ENCODE measurements at places on chromosomes 11 and 22.
A peak's percentile ranks its signal among the peaks of the same experiment; 100 is the strongest.

DNA sequence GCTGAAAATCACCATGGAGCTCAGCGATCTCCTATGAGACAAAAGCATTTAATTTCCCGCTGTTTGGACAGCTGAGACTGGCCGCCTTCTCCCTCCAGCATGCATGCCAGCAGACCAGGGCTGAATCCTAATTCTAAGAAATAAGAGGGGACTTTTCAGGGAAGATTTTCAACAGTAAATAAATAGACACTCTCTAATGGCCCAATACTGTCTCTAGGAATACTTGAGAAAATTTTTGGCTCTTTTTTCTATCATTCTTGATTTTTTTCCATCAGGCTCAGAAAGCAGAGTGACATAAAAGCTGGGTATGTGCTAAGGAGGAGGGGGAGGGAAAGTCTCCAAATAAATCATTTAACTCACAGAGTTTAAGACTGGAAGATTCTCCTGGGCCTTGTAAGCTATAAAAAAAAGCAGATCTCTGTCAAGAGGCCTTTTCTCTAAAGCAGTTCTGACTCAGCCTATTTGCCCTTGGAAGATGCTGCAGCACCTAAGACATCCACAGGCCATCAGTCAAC is 17.6 kb upstream of the SPON1 start:
- DNase-seq = no peak

DNA sequence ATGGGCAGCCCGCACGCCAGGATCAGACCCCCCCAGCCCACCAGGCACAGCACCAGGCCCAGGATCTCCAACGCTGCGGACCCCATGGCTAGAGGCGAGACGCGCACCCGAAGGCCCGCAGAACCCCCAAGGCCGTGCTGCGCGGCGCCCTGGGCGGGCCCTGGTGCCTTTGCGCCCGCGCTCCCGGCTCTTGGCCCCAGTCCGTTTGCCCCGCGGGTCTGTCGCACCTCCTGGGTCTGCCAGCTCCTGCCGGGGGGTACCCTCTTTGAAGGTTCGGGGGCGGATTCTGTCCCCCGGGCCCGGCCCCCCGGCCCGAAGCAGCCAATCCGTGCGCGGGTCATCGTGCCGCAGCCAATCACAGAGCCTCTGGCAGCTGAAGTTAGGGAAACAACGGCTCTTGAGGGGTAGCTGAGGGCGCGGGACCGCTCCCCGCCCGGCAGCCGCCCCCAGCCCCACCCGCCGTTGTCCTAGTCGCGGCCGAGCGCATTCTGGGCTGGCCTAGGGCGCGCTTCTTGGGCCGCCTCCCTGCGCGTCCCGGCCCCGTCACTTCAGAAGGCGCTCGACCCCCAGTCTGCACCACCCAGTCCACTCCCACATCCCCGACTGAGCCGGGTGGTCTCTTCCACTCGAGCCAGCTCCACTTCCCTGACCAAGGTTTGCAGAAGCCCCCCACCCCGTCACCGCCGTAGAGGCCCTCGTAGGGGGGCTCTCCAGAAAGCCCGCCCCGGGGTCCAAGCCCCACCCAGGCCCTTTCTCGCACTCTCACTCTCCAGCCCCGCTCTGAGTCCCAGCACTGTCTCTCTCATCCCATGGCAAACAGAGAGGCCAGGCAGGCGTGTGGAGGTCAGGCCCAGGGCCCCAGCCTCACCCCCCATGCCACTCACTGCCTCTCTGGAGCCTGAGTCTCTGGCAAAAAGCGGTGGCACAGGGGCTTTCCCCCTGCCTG is at the start of gene CLDN5:
Gene CLDN5 (minus strand): TSS at position 241 of the 946 bp plus-strand sequence. CDS start 155 bp downstream, at position 86.
- DNase-seq = no peak

DNA sequence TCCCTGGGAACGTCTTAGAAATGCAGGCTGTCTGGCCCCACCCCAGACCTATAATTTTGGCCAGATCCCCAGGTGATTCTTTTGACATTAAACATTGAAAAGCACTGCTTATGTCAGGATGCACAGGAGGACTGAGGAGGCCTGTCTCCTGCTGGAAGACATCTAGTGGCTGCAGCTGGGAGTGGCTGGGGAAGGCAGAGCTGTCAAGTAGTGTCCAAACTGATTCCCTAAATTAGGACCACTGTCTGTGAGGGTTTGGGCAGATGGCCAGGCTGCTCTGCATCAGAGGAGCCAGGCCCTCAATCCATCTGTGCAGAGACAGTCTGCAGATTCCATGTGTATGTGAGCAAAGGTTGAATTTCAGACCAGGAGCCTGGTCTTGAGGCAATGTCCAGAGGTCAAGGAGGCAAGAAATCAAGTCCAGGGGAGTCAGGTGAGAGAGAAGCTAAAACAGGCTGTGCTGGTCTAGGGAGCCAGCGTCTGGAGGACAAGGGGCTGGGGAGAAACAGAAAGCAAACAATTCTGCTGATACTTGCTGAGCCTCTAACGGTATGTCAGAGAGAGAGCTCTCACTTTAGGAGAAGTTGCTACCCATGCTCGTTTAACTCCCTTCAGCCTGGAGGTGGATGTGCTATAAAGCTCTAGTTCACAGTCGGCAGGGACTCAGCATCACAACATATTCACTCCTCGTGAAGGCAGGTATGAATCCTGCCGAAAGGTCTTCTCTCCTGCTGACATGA is 15.3 kb upstream of the SYTL2 start:
- peak; percentile 25 for DNase-seq

DNA sequence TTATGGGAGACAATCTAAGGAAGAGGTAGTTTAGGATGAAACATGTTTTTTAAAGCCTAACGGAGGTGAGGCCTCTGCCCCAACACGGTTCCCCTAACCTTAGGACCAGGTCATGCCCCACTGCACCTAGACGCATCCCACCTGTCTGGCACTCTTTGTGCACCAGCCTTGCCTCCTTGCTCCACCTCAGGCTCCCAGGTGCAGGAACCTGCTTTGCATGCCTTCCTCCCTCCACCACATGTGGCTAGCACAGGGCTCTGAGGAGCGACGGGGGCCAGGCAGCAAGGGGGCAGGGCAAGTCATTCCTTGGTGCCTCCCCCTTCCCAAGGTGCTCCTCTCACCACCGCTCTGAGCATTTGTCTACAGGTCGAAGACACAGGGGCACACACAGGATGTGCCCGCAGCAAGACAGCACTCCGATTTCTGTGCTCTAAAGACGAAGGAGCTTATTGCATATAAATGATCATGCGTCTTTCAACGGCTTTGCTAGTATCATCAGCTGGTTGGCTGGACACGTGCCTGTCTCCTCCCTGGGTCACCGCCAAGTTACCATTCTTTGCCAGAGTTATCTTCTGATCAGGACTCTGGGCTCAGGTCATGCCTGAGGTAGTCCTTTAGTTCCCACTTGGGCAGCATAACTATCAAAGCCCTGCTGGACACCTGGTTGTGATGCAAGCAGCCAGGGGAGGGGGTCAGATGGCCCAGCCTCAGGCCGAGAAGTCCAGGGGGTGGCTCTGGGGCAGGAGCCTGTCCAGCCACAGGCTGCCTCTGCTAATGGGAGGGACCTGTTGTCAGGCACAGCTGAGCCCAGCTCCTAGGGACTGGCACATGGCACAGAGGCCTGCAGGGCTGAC is 172.0 kb upstream of the NTM start:
- no peak for DNase-seq

GRCh38 chr11:3165152-3165705 is at the start of gene OSBPL5:
OSBPL5 (minus strand) TSS chr11:3165310; CDS start chr11:3129148, 36,162 bp downstream.
- no peak for DNase-seq

DNA sequence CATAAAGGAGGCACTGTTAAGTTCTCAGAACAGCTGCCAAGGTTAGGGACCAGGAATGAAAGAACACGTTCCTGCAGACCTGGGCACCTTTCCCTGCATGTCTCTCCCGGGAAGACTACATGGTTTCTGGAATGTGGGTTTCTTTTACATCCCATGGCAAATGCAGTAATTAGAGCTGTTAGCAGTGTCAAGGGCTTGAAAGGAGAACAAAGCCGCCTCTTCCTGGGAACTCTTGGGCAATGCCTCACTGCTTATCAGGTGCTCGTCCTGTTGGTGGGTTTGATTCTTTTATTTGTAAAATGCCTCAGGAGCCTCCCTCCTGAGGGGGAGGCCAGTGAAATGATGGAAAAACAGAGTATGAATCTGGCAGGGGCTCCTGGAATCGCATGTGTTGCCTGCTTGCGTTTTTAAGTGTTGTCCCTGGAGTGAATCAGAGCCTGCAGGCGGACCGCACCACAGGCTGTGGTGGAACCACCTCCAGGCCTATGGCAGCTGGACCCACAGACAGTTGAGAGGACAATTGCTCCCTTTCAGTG is 723 bp upstream of the C22orf31 start:
- no peak for DNase-seq

DNA sequence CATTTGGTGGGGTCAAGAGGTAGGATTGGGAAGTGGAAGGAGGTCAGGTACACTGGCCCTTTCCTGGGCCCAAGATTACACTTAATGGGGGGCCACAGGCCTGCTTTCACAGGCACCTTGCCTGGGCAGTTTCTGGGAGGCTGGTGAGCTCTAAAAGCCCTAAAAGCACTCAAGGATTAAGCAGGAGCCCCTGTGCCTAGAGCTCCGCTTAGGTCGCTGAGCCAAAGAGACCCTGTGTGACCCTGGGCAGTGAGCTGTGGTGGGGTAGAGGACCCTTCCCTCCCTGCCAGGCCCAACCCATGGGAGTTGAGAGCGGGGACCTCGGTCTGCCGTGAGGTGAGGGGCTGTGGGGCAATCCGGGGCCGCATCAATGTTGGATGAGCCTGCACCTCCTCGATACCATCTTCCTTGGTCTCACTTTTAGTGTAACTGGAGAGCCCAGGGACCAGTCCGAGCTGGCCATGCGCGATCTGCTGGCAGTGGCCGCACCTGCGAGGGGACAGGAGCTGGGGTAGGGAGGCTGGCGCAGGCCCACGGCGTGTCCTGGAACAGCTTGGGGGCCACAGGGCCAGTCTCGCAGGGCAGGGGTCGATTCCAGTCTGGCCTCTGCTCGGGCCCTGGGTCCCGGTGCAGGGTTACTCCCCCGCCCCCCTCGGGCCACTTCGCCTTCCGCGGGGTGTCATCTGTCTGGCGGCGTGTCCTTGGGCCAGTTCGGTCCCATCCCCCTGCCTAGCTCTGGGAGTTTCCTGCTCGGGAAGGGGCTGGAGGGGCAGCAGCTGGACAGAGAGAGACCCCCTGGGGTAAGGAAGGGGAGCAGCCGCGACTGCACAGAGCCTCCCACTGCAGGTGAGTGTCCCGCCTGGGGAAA is 44.3 kb downstream of the EIF3F start:
- no peak for DNase-seq

- DNase-seq = no peak
Observed at GRCh38 chr11:30876663-30877396, 290.7 kb upstream of the MPPED2 start.

- DNase-seq = no peak
Observed at GRCh38 chr22:40908895-40909294, 42.3 kb upstream of the RBX1 start.

GRCh38 chr11:93727985-93728791 is 13.1 kb downstream of the TAF1D start:
- DNase-seq = no peak

DNA sequence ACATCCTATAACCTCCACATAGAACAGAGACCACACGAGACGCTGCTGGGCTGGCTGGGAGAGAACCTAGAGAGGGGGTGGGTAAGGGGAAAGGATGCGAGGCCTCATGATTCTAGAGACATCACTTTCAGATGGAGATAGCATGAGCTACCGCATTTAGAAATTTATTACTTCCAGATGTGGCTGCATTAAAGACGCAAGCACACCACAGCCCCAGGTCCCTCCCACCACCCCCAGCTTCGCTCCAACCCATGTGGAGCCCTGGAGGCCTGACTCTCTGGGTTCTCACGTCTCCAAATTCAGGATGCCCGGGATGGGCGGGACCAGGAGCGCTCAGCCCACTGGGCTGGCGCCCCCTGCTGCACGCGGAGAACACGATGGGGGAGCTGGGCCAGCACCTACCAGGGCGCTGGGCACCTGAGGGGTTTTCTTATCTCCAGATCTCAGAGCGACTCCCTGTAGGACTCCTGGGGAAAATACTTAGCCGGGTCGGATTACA is 13.6 kb downstream of the MRPL21 start:
- peak; percentile 85 for DNase-seq

- no peak for DNase-seq
Observed at GRCh38 chr11:124807660-124808270, 7.6 kb upstream of the MSANTD2 start.

DNA sequence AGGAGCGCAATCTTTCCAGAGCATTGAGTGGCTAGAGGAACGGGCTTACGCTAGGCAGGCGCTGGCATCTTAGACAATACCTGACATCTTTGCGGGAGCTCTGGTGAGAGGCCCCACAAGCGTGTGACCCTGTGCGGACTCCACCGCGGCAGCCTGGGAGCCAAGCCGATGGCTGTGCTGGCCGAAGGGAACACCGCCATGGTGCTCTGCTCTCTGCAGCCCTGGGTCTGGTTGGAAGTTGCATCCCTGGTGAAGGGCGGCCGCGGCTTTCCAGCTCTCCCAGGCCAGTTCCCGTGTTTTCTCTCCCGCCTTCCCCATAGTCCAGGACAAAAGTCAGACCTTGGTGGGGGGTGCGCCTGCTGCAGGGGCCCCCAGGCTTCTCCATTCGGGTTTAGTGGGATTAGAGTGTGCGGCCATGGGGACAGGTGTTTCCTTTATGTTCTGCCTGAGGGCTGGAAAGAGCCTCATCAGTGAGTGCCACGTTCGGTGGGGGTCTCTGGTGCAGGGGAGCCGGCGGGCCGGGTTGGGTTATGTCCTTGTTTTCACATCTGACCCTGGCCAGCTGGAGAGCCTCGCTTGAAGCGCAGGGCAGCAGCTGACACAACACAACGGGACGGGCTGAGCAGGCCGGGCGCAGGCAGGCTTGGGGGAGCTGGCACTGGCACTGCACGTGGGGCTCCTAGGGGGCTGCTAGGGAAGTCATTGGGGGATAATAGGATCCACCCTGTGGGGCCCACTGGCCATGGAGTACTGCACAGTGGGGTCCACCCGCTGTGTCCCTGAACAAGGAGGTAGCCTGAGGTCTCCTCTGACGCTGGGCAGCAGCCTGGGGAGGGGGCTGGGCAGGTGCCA is 94.8 kb downstream of the KCNQ1 start:
- DNase-seq = no peak
